ENCODE measurements at places on chromosomes 7 and 10. TPM values are rescaled to one million over a fixed set of nuclear protein-coding genes. Genes with fewer than 3 reads are reported as not detected.

GRCh38 chr10:12540341-12540781 lies 191.0 kb downstream of the CAMK1D start:
- no peak for DNase-seq
- H3K4me3 ChIP-seq, result no peak overlapping the region
- H3K36me3 ChIP-seq, result no peaks in the 10 kb centered on the region
- no peaks in the 10 kb centered on the region for H3K27me3 ChIP-seq
- peaks cover 13% of the 10 kb centered on the region for H3K4me1 ChIP-seq
- no peak overlapping the region for H3K27ac ChIP-seq

DNA sequence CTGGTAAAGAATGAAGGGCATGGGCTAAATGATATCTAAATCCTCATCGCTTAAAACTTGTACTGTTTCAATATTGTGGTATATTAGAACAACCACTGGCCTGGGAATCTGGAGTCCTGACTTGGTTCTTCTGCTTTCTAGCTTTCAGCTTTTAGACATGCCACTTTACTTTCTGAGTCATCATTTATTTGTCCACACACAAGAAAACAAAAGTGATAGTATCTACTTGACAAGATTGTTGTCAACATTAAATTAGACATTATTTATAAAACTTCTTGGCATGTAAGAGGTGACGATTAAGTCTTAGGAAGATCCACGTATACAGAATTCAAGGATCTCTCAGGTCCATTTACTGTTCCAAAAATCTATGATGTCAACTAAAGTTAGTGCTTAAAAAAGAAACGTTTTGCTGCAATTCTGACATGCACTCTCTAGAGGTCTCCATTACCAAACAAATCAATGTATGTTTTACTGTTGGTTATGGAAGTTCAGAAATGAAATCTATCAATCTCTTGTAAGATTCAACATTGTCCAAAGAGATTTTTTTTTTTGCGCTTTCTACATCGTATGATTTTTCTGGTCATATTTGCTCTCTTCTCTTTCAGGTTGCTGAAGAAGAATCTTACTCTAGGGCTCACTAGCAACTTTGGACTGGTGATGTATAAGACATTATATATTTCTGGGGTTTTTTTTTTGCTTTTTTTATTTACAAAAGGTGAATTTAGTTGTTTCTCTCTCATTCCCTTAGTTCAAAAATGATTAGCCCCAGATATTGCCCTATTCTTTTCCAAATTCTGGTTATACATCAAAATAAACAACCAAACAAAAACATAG lies 53.6 kb upstream of the DYNC1I1 start:
- no peaks in the 10 kb centered on the region for H3K36me3 ChIP-seq
- DNase-seq, result no peak
- no peak overlapping the region for H3K27ac ChIP-seq
- H3K4me3 ChIP-seq, result no peak overlapping the region
- H3K27me3 ChIP-seq, result no peaks in the 10 kb centered on the region

CHAT gene
- 2.2 TPM for total RNA-seq

DNA sequence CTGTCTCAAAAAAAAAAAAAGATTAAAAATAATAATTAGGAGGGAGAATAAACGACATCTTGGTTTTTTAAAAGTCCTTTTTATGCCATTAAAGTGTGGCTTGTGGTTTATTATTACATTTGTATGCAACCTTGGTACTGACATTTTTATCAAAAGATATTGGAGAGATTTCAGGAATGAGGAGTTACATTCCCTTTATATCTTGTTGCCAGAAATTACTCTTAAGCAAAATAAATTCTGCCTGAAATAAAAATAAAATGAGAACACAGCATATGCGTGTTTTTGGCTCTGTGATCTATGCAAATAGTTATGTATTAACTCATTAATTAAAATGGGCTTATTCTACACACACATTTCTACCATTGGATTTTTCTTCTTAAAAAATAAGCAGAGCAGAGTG lies 202.4 kb downstream of the BICC1 start:
- no peaks in the 10 kb centered on the region for H3K27me3 ChIP-seq
- no peak overlapping the region for H3K4me3 ChIP-seq
- DNase-seq, result no peak
- no peaks in the 10 kb centered on the region for H3K36me3 ChIP-seq
- no peak overlapping the region for H3K27ac ChIP-seq

DNA sequence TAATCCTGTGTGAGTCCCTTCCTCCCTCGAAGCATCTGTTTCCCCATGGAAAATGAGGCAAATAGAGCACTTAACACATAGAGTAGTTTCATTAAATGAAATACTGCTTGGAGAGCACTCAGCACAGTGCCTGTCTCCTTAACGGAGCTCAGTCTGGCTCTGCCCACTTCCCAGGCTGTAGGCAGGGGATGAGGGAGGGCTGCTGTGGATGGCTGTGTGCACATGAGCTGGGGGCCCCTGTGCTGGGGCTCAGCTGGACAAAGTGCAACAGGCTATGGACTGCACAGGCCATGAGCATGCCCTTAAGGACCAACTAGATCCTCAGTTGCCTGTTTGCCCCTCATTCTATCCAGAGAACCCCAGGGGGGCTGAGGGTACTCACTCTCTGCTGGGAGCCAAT lies 14.5 kb downstream of the ZCCHC24 start:
- H3K4me3 ChIP-seq, result no peak overlapping the region
- no peak for DNase-seq
- no peaks in the 10 kb centered on the region for H3K36me3 ChIP-seq
- peaks cover 14% of the 10 kb centered on the region for H3K4me1 ChIP-seq
- H3K27me3 ChIP-seq, result peaks cover 3% of the 10 kb centered on the region

CRHR2 gene
- total RNA-seq, result not detected

GDF10 gene
- total RNA-seq, result 0.11 TPM

DNA sequence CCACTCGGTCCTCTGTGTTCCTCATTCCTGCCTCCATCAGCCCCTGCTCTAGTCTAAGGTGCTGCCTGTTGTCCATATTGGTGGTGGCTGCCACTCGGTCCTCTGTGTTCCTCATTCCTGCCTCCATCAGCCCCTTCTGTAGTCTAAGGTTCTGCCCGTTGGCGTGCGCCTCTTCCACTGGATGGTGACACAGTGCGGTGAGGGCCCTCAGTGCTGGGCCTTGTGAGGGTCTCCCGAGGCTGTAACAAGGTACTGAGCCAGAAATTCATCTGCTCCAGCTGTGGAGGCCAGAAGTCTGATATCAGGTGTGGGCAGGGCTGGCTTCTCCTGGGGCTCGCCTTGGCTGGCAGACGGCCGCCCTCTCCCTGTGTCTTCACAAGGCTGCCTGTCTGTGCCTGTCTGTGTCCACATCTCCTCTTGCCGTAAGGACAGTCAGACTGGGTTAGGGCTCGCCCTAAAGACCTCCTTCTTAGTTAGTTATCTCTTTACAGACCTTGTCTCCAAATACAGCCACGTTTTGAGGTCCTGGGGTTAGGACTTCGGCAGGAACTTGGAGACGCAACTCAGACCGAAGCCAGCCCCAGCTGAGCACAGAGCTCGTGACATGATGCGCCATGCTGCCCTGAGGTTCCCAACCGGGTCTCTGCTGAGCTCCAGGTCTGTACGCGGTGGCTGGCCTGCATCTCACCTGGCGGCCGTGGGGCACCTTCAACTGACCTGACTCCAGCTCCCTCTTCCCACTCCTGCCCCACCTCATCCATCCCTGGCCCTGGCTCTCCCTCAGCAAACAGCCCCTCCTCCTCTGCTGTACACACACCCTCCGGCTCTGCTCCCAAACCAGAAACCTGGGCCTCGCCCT lies 181.4 kb upstream of the SHH start:
- DNase-seq, result no peak
- H3K4me1 ChIP-seq, result peaks cover 29% of the 10 kb centered on the region
- peaks cover 32% of the 10 kb centered on the region for H3K27me3 ChIP-seq
- no peak overlapping the region for H3K27ac ChIP-seq

HKDC1 gene
- total RNA-seq, result 0.11 TPM

PON3 gene
- 0.14 TPM for total RNA-seq

- no peaks in the 10 kb centered on the region for H3K27me3 ChIP-seq
- H3K27ac ChIP-seq, result no peak overlapping the region
- H3K4me1 ChIP-seq, result no peaks in the 10 kb centered on the region
- no peak for DNase-seq
- no peak overlapping the region for H3K4me3 ChIP-seq
Measured at GRCh38 chr7:50436133-50436806, 13.9 kb downstream of the FIGNL1 start.

CHST15 gene
- total RNA-seq, result not detected

GRCh38 chr10:48444266-48444665 lies 137.8 kb downstream of the MAPK8 start:
- H3K36me3 ChIP-seq, result no peaks in the 10 kb centered on the region
- no peak for DNase-seq
- no peaks in the 10 kb centered on the region for H3K27me3 ChIP-seq
- H3K4me3 ChIP-seq, result no peak overlapping the region
- no peaks in the 10 kb centered on the region for H3K4me1 ChIP-seq

DNA sequence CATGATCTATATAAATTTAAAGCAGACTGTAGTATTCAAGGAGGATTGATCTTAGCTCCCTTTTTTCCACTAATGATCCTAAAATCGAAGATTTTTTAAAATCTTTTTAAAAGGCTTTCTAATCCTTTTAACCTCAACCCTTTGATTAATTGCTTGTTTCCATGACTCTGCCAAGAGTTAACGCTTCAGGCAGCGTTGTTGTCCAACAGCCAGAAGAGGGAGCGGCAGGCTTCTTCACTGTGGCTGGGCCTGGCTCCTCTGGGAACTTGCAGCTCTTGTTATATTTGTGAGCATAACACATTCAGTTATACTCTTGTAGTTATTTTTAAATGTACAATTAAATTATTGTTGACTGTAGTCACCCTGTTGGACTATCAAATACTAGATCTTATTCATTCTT lies 26.3 kb downstream of the CRCP start:
- no peaks in the 10 kb centered on the region for H3K27me3 ChIP-seq
- H3K36me3 ChIP-seq, result peaks cover 68% of the 10 kb centered on the region
- no peak overlapping the region for H3K4me3 ChIP-seq

ZNF736 gene
- 20.6 TPM for total RNA-seq

DNA sequence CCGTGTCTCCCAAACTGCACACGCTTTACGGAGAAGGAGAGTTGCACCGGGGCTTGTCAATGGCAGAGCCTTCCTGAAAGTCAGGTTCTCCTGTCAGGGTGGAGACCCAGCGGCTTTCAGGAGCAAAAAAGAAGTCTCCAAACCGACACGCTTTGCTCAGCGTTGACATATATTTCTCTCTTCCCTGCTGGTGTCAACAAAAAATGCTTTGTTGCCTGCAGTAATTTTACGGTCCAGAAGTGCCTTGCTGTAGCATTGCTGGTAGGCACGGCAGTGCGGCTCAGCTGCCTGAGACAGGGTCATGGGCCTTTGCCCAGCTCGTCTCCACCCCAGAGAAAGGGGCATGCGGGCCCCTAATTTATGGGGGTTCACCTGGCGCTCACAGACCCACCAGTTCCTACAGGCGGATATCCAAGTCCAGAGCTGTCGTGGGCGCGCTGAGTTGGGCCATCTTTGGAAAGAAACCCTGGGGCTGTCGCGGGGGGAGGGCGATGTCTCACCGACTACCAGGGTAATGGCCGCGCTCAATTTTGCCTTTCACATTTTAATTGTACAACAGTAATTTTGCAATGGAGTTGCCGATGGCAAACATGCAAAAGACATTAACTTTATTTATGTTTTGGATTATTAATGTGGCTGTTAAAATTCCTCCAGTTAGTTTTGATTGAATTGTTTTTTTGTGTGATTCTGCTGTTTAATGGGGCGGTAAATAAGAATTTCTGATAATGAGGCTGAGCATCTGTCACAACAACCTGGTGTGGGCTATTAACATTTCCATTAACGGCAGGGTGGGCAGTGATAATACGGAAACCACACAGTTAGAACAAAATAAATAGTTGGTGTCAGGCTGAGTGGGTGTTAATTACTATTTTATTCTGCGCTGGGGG lies 478.2 kb upstream of the FOXK1 start:
- H3K4me3 ChIP-seq, result no peak overlapping the region
- no peaks in the 10 kb centered on the region for H3K27me3 ChIP-seq
- H3K27ac ChIP-seq, result no peak overlapping the region

XRCC2 gene
- 21.8 TPM for total RNA-seq

PRPS1L1 gene
- total RNA-seq, result not detected

CAV2 gene
- not detected for total RNA-seq

C7orf57 gene
- 0.11 TPM for total RNA-seq

ARHGAP22 gene
- total RNA-seq, result 0.18 TPM

DNA sequence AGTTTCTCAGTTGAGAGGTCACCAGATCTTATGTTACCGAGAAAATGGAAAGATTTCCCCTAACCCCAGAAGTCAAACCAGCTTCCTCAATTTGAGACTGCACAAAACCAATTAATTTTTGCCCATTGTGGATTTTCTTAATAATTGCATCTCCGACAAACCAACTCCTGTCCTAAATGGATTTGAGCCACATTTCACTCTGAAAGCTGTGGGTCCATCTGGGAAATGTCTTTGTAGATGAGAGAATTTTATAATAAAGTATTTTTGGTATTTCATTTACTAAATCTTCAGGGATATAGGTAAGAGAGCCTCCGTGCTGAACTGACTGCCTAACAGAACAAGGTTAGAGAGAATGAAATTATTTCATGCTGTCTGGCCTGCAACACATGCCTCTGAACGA lies 99.7 kb upstream of the PDCD4 start:
- H3K36me3 ChIP-seq, result no peaks in the 10 kb centered on the region
- no peak overlapping the region for H3K4me3 ChIP-seq
- no peak overlapping the region for H3K27ac ChIP-seq
- H3K27me3 ChIP-seq, result no peaks in the 10 kb centered on the region
- no peak for DNase-seq

ZNF425 gene
- total RNA-seq, result 1.0 TPM

GRCh38 chr7:107610323-107610722 lies 30.3 kb downstream of the BCAP29 start:
- no peak overlapping the region for H3K27ac ChIP-seq
- peaks cover 51% of the 10 kb centered on the region for H3K36me3 ChIP-seq
- no peak for DNase-seq
- peaks cover 15% of the 10 kb centered on the region for H3K4me1 ChIP-seq

GRCh38 chr10:121526135-121526790 lies 72.0 kb downstream of the FGFR2 start:
- H3K27me3 ChIP-seq, result peaks cover 3% of the 10 kb centered on the region
- DNase-seq, result no peak
- peaks cover 3% of the 10 kb centered on the region for H3K4me1 ChIP-seq
- no peaks in the 10 kb centered on the region for H3K36me3 ChIP-seq
- H3K27ac ChIP-seq, result no peak overlapping the region
- H3K4me3 ChIP-seq, result no peak overlapping the region

DNA sequence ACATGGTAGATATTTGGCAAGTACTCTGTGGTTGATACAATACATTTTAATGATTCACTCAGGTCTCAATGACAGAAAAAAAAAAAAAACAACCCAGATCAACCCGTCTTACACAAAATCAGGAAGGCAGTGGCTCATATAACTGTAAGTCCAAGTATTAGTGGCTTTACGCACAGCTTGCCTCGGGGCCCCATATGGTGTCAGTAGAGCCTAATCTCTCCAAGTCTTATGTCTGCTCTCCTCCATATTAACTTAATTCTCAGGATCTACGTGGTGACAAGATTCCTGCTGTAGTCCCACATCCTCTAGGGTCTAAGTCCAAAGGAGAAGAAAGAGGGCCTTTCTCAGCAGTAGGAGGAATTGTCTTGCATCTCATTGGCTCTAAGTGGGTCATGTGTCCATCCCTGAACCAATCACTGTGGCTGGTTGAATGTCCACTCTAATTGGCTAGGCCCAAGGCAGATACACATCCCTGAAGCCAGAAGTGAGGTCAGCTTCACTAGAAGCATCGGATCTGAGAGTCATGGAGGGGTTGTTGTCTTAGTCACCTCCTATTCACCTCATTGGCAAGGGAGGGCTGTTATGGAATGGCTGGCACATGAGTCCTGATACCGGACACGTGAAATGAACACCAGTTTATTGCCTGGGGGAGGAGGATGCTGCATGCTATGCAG lies 20.5 kb upstream of the PLPP4 start:
- DNase-seq, result no peak
- peaks cover 5% of the 10 kb centered on the region for H3K27me3 ChIP-seq
- no peak overlapping the region for H3K4me3 ChIP-seq
- no peak overlapping the region for H3K27ac ChIP-seq

GRCh38 chr10:88952647-88953111 lies at the start of gene ACTA2:
ACTA2 (minus strand) TSS chr10:88952773; CDS start chr10:88948930, 3,843 bp downstream.
- H3K4me1 ChIP-seq, result peaks cover 5% of the 10 kb centered on the region
- H3K36me3 ChIP-seq, result peaks cover 7% of the 10 kb centered on the region
- H3K4me3 ChIP-seq, result no peak within 1 kb of the TSS

FAM180A gene
- not detected for total RNA-seq

Measured in activated T-helper 2 cell treated with anti-CD3 and anti-CD28 coated beads, Interferon-gamma antibody, Interleukin-2, Interleukin-4, amounts not matched to agents 10 μg/mL and 5 μg/mL and 100 μg/mL, durations not matched to agents 14 hours and 24 hours and 36 hours (primary cell).